ENCODE measurements at places on chromosomes 5 and 9.
A peak's percentile ranks its signal among the peaks of the same experiment; 100 is the strongest.

DNA sequence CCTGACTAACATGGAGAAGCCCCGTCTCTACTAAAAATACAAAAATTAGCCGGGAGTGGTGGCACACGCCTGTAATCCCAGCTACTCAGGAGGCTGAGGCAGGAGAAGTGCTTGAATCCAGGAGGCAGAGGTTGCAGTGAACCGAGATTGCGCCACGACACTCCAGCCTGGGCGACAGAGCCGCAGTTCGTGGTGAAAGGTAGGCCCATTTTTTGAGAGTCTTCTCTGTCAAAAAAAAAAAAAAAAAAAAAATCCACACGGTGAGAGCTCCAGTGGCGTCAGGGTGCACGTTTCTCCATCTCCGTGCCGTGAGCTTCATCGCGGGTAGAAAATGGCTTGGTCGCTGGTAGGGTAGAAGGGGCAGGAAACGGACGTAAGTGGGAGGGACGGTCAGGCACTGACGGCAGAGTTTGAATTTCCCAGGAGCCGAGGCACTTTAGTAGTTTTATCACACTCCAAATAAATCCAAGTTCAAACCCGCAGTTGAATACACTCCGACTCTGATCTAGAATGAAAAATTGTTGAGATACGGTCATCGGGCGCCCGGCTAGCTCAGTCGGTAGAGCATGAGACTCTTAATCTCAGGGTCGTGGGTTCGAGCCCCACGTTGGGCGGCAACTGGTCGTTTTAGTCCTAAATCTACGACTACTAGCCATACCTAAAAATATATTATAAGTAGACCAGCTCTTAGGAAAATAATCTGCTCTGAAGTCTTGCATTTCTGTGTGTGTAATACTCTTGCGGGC, 2.4 kb upstream of the TRIM7 start:
- DNase-seq = no peak

DNA sequence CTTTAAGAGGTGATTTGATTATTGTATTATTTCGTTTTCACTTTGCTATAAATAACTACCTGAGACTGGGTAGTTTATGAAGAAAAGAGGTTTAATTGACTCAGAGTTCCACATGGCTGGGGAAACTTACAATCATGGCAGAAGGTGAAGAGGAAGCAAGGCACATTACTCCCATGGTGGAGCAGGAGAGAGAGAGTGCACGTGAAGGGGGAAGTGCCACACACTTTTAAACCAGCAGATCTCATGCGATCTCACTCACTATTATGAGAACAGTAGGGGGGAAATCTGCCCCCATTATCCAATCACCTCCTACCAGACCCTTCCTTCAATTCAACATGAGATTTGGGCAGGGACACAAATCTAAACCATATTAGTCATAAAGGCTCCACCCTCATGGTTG, 36.1 kb upstream of the NDFIP1 start:
- no peak for DNase-seq

DNA sequence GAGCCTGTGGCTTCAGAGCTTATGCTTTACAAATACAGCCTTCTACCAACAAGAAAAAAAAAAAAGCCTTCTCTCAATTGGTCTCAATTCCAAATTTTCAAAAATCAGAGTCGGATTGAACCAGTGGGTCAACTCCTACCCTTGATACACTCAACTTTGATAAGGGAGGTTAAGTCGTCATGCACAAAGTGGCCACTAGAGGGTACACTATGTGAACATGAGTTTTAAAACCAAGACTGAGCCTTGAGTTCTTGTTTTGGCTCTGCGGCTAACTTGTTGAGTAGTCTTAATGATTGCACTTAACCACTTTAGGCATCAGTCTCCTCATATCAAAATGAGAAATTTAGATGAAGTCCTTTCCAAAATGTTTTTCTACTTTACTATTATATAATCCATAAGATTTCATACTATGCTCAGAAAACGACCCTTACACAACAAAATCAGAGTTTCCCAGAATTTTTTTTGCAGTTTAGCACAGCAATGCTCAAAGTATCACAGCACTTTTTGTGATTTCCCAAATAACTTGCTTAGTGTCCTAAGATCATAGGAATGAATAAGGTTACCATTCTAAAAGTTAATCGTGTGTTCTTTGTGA, 92.9 kb upstream of the MTAP start:
- DNase-seq = peak; percentile 35

DNA sequence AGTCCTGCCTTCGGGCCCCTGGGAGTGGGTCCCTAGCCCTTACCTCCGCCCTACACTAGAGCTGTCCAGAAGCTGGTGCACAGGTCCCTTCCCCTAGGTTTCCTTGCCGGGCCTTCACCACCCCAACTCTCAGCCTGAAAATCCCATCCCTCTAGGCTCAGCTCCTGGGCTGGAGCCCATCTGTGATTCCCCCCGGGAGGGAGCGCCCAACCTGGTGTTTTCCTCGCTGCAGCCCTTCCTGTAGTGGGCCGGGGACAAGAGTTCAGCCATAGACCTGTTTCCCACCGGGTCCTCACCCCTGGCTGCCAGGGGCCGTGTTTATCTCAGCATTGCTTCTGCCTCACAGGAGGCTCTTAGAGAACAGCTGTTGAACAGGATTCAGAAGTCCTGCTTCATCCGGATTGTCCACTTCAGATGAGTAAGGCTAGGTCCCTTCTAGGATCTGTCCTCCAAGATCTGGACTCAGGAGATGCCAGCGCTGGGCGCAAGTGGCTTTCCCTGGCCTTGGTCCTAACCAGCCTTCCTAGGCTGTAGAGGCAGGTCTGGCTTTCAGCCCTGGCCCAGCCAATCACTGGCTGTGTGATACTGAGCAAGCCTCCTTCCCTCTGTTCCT, 965 bp downstream of the GLIPR2 start:
- no peak for DNase-seq

DNA sequence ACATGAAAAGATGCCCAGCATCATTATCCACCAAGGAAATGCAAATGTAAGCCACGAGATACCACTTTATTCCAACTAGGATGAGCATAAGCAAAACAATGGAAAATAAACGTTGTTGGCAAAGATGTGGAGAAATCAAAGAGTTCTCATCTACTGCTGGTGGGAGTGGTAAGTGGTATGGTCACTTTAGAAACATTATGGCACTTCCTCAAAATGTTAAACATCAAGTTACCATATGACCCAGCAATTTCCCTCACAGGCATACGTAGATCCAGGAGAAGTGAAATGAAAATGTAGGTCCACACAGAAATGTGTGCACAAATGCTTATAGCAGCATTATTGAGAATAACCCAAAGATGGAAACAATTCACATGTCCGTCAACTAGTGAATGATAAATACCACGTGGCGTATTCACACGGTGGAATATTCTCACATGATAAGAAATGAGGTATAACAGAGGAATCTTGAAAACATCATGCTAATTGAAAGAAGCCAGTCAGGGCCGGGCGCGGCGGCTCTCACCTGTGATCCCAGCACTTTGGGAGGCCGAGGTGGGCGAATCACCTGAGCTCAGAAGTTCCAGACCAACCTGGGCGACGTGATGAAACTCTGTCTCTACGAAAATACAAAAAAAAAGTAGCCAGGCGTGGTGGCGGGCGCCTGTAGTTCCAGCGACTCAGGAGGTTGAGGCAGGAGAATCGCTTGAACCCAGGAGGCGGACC, 16.4 kb upstream of the FLT4 start:
- DNase-seq = no peak

GRCh38 chr9:126521089-126521488, 92.6 kb upstream of the LMX1B start:
- DNase-seq = no peak

DNA sequence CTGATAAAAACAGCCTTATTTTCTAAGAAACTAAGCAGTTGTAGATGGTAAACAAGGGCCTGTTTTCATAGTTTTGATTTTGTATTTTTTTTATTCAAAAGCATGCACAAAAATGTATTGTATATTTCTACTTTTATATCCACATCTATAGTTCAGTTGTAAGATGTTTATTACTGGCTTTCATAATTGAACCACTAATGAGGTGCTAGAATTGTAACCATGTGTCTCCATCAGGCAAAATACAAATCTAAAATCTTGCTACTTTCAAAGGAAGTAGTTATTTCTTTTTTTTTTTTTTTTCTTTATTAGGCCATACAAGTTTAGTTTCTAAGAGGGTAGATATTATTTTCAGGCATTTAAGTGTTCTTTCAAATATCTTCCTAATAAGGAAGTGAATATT, 1755.0 kb downstream of the MAT2B start:
- no peak for DNase-seq

DNA sequence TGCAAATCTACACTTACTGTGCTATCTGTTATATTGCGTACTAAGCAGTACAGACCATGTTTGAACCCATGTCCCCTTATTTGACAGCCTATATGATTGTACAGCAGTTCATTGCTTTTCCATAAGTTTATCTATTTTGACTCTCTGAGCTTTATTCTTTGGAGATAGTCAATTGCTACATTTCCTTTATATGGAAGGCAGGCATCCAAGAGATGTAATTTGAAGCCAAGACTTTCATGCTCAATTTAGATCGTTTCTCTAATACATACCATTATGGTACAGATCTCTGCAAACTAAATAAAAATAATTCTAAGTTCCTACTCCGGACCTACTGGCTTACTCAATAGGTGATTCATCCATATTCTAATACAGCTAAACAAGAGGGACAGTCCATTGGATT, 424.8 kb downstream of the TMEM38B start:
- no peak for DNase-seq

GRCh38 chr9:117448066-117448465, 33.2 kb upstream of the ASTN2 start:
- DNase-seq = no peak

DNA sequence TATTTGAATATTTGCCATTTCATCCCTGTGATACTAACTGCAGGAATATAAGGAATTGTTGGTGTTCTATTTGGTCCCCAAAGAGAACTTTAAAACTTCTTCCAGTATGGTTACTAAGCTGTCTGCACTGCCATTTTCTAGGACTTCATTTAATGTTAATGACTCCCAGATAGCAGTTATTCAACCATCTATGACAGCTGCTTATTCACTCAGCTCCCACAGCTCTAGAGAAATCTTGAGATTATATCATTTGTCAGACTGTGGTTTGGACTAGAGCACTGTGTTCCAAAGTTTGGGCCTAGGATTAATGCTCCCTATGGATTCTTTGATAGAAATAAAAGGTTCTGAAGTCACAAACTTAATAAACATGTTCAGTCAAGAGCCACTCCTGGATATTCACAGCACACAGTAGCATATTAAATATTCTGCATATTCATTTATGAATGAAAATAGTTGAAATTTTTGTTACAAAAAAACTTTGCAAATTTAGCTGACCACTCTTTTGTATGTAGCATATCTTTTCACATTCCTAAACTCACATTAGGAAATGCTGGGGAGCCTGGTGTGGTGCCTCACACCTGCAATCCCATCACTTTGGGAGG, 173.7 kb downstream of the NFIB start:
- no peak for DNase-seq

DNA sequence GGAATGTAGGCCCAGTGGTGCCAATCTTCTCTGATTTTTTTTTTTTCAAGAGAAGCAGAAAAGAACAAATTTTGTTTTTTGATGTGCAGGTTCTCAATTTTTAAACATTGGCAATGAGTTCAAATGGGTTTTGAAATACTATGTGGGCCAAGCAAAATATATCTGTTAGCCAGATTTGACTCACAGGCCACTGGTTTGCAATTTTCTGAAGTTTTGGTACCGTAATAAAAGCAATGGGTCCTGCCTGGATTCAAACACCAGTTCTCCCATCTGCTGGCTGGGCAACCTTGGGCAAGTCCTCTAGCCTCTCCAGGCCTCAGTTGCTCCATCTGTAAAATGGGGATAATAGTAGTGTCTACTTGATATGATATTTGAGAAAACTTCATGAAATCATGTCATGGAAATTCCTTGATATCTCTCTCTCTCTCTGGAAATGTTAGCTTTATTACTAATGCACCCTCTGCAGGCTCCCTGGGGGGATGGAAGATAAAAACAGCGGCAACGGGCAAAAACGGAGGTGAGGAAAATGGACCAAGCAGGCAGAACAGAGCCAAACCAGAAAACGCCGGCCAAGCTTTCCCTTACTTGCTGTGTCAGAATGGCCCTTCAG, 63.4 kb downstream of the SMIM23 start:
- DNase-seq = no peak

GRCh38 chr5:53029608-53030007, 40.5 kb downstream of the ITGA2 start:
- DNase-seq = no peak

- no peak for DNase-seq
Observed at GRCh38 chr5:123208668-123209501, 119.8 kb downstream of the PRDM6 start.

- DNase-seq = no peak
Observed at GRCh38 chr9:77957652-77958051, 74.0 kb downstream of the GNAQ start.

DNA sequence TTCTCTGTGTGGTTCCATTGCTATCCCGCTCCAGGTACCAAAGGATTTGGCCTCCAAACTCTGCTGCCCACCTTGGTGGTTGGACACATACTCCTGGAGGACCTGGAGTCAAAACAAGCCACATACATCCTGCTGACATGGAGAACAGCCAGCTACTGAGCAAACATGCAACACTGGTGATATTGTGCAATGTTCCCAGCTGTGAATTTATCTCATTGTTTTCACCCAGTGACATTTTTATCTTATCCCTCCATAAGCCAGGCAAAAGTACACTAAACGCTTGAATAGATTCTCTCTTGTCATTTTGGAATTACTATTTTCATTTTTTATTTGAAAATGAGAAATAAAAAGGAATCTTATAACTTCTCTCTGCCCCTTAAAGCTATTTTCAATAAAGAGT, 11.1 kb upstream of the CTSL start:
- no peak for DNase-seq

GRCh38 chr5:39080597-39081204, 6.5 kb upstream of the RICTOR start:
- DNase-seq = no peak

DNA sequence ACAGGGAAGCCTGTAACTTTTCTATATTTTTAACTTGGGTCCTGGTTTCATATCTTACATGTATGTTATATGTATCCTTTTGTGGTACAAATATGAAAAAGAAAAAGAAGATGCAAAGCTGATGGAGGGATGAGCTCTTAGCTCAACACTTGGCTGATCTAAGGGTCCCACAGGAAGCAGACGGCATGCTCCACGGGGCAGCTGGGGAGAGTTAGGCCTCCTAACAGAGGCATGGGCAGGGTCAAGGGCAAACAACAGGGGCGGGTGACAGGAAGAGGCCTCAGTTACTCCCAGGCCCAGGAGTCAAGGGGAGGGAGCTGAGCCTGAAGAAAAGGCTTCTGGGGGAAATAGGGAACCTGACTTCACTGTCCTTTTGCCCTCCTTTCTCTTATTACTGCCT, 287.2 kb downstream of the ZSWIM6 start:
- no peak for DNase-seq

GRCh38 chr9:89814340-89815040, 209.7 kb downstream of the GADD45G start:
- DNase-seq = no peak

GRCh38 chr9:129334105-129334935, 156.3 kb upstream of the IER5L start:
- DNase-seq = no peak

GRCh38 chr9:72460342-72461312, 60.8 kb upstream of the TMC1 start:
- no peak for DNase-seq

DNA sequence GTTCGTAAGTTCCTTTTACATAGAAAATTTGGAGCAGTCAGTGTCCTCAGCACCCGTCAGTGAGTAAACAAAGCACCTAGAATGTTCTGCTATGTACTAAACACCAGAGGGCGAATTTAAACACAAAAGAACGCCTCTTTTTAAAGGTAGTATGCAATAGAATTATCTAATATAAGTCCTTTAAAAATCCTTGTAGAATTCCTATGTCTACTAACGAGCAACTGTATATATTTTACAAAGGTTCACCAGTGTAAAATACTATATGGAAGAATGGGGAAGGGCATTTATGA, 499 bp upstream of the TMEM232 start:
- no peak for DNase-seq
